ENCODE measurements at places on chromosomes 16 and 17. TPM values are rescaled to one million over a fixed set of nuclear protein-coding genes. Genes with fewer than 3 reads are reported as not detected.

The APRT gene
- 237 TPM for total RNA-seq

The HP gene
- total RNA-seq, result not detected

The PTGES3L gene
- total RNA-seq, result 0.50 TPM

The KRTAP2-2 gene
- not detected for total RNA-seq

The WNT9B gene
- total RNA-seq, result not detected

The HOXB9 gene
- total RNA-seq, result 0.15 TPM

The MT3 gene
- total RNA-seq, result not detected

The GDPD3 gene
- total RNA-seq, result 0.17 TPM

The MYH11 gene
- total RNA-seq, result not detected

The CARD14 gene
- under 0.01 TPM for total RNA-seq

The RPL38 gene
- total RNA-seq, result 362 TPM

The ITGB3 gene
- 2.8 TPM for total RNA-seq

The RAB26 gene
- 3.3 TPM for total RNA-seq

The RUNDC3A gene
- total RNA-seq, result not detected
